ENCODE measurements at places on chromosomes 6 and 20. TPM values are rescaled to one million over a fixed set of nuclear protein-coding genes. Genes with fewer than 3 reads are reported as not detected.

- no peak for DNase-seq
Observed at GRCh38 chr6:167538746-167539145, 213.9 kb downstream of the TTLL2 start.

DNA sequence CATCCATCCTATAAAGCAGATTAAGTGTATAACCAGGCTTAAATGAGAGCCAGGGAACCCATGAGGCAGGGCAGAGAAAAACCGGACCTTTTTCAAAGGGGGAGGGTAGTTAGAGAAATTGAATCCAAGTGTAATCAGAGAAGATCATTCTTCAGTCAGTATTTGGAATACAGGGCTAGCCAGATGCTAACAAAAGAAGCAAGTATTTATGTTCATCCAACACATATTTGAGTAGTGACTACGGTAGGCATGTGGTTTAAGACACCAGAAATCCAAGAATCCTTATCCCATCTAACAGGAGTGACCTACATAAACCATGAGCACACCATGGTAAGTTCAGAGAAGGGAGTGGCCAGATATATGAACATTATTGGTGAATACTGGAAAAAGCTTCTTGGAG, 46.8 kb upstream of the FAM83C start:
- DNase-seq: no peak

DNA sequence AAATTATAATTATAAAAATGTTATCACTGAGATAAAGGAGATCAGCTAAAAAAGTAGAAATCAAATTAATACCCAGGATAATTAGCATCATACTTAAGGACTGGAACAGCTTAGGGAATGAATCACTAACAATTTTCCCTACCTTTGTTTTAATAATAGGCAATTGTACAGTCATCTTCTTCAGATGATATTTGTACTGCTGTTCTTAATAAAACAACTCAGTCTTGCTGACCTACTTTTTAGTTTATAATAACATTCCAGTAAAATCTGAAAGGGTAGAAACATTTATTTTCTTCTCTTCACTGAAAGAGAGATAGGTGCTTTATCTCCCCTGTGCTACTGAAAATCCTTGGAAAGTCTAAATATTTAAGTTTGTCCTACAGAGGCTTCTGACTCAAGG, 271.2 kb upstream of the THEMIS start:
- DNase-seq: no peak

DNA sequence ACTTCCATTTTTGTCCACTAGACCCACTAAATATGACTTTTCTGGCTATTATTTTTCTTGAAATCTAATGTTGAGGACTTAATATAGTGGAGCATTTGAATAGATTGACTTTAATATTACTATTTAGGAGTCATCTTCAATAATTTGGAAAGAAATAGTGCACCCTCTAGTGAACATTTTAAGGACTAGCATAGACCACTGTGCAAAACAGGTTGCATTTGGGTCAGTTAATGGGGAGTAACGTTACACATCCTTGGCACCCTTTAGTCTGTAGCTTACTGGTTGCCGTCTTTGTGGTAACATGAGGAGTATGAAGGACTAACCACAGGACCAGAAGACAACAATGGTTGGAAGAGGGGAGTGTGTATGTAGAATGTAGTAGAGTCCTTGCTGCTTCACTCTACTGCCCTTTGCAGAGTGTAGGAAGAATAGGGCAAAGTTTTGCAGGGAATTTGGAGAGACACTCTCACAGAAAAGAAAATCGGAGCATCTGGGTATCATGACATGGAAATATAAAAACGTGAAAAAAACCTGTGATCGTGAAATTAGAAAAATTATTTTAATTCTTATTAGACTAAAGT, 25.2 kb downstream of the RFPL4B start:
- no peak for DNase-seq

- no peak for DNase-seq
Observed at GRCh38 chr20:48788486-48789072, 39.2 kb downstream of the PREX1 start.

The SMLR1 gene
- not detected for total RNA-seq

The HTR1B gene
- total RNA-seq: not detected
